Activated CD4-positive, CD25-positive, alpha-beta regulatory T cell (primary cell): ENCODE measurements at places on chromosomes 5 and 9.

DNA sequence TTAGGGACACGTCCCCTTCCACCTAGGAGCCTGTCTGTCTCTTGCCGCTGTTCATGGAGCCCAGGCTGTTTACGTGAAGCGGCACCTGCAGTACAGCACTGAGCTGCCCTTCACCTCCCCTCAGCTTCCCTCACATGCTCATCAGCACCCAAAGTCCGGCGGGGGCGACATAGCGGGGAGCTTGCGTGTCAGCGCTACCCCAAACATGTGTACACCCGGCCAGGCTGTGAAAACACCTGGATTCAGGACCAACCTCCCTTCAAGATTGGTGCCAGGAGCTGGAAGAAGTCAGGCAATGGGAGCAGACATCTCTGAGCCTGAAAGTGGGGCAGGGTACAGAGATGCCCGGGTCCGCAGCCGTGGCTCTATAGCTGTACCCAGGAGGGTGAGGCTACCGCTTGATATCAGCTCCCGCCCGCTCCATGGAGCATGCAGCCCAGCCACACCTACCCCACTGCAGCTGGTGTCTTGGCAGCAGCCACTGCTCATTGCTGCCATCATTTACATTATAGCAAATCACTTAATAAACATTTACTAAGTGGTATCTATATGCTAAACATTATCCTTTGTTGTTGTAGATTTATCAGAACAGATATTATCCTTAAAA lies 712.1 kb downstream of the CDH9 start:
- DNase-seq = no peak

GRCh38 chr9:129671519-129671918 lies 6.1 kb downstream of the PRRX2 start:
- no peak for DNase-seq

DNA sequence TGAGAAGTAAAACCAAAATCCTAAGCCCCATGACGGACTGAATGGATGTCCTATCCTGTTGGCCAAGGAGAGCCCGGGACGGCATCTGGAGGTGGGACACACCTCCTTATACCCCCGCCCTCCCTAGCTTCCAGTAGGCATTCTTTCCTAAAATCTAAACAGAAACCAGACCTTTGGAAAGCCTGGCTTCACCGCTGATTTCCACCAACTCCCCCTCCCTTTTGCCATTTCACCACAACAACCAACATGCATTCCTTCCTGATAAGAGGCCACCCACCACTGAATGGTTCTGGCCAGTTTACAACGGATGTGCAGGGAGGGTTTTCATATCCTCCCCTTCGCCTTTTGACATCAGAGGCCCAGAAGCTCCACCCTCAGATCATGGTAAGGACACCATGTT lies 9.2 kb upstream of the RARS1 start:
- no peak for DNase-seq

DNA sequence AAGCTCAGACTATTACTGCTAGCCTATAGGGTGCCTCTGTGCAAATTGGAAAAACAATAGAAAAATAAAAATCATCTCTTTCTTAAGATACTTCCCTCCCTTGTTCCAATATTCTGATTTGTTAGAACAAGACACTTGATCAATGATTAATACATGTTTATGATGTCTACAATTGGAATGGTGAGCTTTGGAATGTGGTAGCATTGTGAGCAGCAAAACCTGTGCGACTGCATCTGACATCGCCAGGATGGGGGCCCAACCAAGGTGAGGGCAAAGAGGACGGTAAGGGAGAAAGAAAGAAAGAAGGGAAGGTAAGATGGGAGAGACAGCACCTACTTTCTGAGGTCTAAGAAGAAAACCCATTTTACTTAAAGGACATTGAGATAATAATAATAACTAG lies 183.0 kb upstream of the TRIM32 start:
- DNase-seq = no peak

GRCh38 chr9:95778957-95779356 lies 96.5 kb upstream of the ERCC6L2 start:
- DNase-seq = no peak

GRCh38 chr9:33124751-33125381 lies 42.3 kb downstream of the B4GALT1 start:
- no peak for DNase-seq

DNA sequence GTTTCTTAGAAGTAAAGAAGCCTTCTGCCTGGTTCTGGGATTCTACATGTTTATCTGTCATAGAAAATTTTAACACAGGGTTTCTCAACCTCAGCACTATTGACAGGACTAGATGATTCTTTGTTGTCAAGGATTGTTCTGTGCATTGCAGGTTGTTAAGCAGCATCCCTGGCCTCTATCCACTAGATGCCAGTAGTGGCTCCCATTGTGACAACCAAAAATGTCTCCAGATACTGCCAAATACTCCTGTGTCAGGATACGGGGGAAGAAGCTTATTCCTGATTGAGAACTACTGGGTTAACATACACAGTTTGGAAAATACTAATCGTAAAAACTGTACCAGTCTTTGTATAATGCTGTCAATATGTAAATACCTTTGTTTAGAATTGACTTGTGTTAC lies 167.1 kb downstream of the NIPBL start:
- no peak for DNase-seq

- no peak for DNase-seq
Measured at GRCh38 chr9:116318468-116319374, 165.1 kb downstream of the PAPPA start.

GRCh38 chr5:36569491-36569890 lies 36.9 kb upstream of the SLC1A3 start:
- no peak for DNase-seq

GRCh38 chr5:38921174-38921573 lies 75.4 kb downstream of the OSMR start:
- DNase-seq = no peak

GRCh38 chr5:56791396-56791795 lies 24.0 kb upstream of the MAP3K1 start:
- no peak for DNase-seq

- no peak for DNase-seq
Measured at GRCh38 chr5:167945542-167946384, 345.7 kb upstream of the WWC1 start.

DNA sequence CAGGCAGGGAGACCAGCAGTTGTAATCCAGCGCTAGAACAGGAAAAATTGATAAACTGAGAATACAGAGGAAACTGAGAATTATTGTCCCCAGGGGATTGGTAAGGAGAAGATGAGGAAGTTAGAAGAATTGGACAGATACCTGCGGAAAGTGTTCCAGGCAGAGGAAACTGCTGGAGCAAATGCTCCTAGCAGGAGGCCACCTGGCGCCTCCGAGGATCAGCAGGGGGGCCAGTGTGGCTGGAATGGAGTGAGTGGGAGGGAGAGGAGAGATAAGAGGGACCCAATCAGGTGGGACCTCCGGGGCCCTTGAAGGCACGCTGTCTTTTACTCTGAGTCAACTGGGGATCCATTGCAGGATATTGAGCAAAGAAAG lies 695 bp upstream of the ANXA6 start:
- DNase-seq = no peak

- no peak for DNase-seq
Measured at GRCh38 chr9:107975426-107976010, 485.9 kb upstream of the KLF4 start.

GRCh38 chr5:173597304-173597703 lies 19.1 kb downstream of the BOD1 start:
- no peak for DNase-seq

DNA sequence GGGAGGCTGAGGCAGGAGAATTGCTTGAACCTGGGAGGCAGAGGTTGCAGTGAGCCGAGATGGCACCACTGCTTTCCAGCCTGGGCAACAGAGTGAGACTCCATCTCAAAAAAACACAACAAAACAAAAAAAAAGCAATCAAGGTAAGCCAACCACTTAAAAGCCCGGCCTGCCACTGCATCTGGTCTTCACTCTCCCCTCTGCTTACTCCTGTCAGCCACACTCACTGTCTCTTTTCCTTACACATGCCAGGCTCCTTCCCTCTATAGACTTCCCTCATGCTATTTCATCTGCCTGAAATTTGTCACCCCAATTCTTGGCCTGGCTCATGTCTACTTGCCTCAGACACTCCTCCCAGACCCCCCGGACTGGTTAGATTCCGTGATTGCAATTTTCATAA lies 17.6 kb upstream of the LIFR start:
- DNase-seq = no peak

DNA sequence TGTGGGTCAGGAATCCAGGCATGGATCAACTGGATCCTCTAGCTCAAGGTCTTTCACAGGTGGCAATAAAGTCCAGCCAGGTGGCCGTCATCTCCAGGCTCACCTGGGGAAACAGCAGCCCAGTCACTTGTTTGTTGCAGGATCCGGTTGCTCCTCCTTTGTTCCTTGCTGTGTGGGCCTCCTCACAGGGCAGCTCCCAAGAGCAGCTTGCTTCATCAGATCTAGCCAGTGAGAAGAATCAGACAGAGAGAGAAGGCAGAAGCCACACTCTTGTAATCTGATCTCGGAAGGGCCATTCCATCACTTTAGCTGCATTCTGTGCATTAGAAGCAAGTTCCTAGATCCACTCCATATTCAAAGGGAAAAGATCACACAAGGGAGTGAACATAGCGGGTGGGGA lies 3.2 kb upstream of the HSD17B3 start:
- DNase-seq = no peak

GRCh38 chr9:104743376-104743985 lies 4.0 kb upstream of the NIPSNAP3A start:
- no peak for DNase-seq

GRCh38 chr9:131447600-131447999 lies 53.7 kb downstream of the PRRC2B start:
- no peak for DNase-seq

DNA sequence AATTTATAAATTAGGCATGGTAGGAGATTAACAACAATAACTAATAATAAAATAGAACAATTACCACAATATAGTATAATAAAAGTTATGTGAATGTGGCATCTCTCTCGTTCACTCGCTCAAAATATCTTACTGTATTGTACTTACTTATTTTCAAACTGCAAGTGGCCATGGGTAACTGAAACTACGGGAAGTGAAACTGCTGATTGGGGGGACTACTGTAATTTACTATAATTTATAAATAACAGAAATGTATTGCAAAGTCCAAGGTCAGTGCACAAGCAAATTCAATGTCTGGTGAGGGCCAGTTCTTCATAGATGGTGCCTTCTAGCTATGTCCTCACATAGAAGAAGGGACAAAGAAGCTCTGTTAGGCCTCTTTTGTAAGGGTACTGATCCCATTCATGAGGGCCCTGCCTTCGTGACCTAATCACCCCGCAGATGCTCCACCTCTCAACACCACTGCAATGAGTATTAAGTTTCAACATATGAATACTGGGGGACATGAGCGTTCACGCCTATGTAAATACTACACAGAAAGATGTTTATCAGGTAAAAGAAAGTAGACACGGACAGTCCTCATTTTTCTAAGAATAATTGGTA lies 39.0 kb downstream of the KCNIP1 start:
- no peak for DNase-seq

GRCh38 chr9:77879437-77879943 lies 152.1 kb downstream of the GNAQ start:
- no peak for DNase-seq

DNA sequence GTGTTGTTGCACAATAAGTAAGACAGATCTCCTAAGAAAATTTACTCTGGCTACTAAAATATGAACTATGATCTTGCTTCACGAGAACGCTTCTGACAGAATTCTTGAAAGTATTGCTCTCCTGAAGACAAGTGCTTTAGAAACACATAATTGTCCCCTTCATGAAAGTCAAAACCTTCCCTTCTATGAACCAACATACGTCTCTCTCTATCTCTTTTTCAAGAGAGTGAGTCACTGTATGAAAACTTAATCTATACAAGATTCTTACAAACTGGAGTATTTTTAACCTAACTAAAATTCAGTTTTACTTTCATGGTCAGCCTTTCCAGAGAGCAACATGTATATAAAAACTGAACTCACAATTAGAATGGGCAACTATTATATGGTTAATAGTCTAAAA lies 688.0 kb upstream of the CTNND2 start:
- DNase-seq = no peak

- no peak for DNase-seq
Measured at GRCh38 chr9:101333490-101333889, 51.3 kb downstream of the BAAT start.

- no peak for DNase-seq
Measured at GRCh38 chr9:17536027-17536426, 42.8 kb upstream of the SH3GL2 start.

GRCh38 chr9:89940625-89941024 lies 335.8 kb downstream of the GADD45G start:
- no peak for DNase-seq

- no peak for DNase-seq
Measured at GRCh38 chr9:121281614-121282276, 13.8 kb downstream of the GSN start.

GRCh38 chr9:113589890-113590289 lies 126.4 kb downstream of the RGS3 start:
- DNase-seq = no peak

GRCh38 chr5:63697811-63698210 lies 264.4 kb downstream of the HTR1A start:
- no peak for DNase-seq
